Immature natural killer cell (primary cell): ENCODE measurements at places on chromosomes 5 and 9. TPM values are rescaled to one million over a fixed set of nuclear protein-coding genes. Genes with fewer than 3 reads are reported as not detected.
A peak's percentile ranks its signal among the peaks of the same experiment; 100 is the strongest.

HSD17B4 gene
- 57.1 TPM for polyA plus RNA-seq

RNF208 gene
- polyA plus RNA-seq: not detected

ADRB2 gene
- polyA plus RNA-seq: 65.2 TPM

- H3K4me1 ChIP-seq: peaks cover 61% of the 10 kb centered on the region
- DNase-seq: no peak
- no peaks in the 10 kb centered on the region for H3K27me3 ChIP-seq
- peaks cover 10% of the 10 kb centered on the region for H3K36me3 ChIP-seq
- peak overlapping the region; percentile 89 for H3K27ac ChIP-seq
- H3K4me3 ChIP-seq: peak overlapping the region; percentile 81
Measured at GRCh38 chr5:87081016-87081415, 186.7 kb upstream of the RASA1 start.

DNA sequence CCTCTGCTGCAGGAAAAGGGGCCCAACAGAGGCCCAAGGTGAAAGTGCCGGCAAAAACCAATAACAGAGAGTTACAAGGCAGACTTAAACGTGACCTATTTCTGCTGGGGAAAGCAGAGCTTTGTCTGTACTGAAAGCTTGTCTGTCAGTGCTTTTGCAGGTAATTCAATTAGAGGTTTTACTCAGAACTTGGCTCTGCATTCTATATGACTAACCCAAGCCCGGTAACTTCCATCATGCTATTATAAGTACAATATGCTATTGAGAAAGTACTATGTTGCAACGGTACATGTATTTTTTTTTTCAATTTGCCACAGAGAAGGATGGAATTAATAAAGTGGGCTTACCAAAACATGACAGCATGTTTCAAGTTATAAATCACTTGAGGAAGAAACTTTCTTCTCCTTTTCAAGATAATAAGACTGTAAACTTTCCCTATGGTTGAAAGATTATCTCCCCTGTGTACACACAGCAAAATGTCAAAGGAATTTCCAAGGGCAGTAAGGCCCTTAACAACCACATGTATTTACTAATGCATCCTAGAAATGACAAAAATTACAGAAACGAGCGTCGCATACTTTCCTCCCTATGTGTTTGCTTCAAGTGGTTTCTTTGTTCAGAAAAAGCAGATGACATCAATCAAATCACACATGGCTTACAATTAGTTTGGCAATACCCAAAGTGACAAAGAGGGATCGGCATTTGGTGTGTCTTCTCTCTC lies 282.4 kb downstream of the EFNA5 start:
- no peaks in the 10 kb centered on the region for H3K36me3 ChIP-seq
- H3K27ac ChIP-seq: peak overlapping the region; percentile 79
- peak overlapping the region; percentile 83 for H3K4me3 ChIP-seq
- peaks cover 38% of the 10 kb centered on the region for H3K4me1 ChIP-seq
